ENCODE measurements at places on chromosomes 1 and 21. TPM values are rescaled to one million over a fixed set of nuclear protein-coding genes. Genes with fewer than 3 reads are reported as not detected.
A peak's percentile ranks its signal among the peaks of the same experiment; 100 is the strongest.

Gene SPATA17
- 1.1 TPM for total RNA-seq

Gene OR2L8
- not detected for total RNA-seq

Gene CD1D
- not detected for total RNA-seq

Gene RIPK4
- 25.4 TPM for total RNA-seq

Gene KRTAP19-1
- total RNA-seq: not detected

Gene LCE1B
- not detected for total RNA-seq

Gene ARMH1
- not detected for total RNA-seq

Gene RC3H1
- 29.2 TPM for total RNA-seq

Gene DMBX1
- not detected for total RNA-seq

Gene B4GALT2
- 28.6 TPM for total RNA-seq

Gene FAM72C
- total RNA-seq: 0.46 TPM

Gene CFHR4
- not detected for total RNA-seq

Gene UBE4B
- total RNA-seq: 40.3 TPM

GRCh38 chr21:31991356-31992331 lies 118.8 kb downstream of the HUNK start:
- DNase-seq: no peak

DNA sequence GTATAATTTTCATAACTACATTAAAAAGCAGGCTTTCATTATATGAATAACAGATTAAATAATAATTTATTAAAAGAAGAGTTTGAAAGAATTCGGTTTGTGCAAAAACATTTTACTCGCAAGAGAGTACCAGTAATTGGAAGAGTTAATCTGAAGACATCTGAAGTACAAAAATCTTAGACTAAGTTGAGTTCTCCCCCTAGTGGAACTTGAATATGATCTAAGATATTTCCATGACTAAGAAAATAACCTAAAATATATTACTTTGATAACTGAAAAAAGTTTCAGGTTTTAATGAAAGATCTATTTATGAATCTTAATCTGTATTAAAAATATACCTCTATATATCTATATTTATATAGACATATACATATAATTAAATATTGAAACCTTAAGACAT lies 112.5 kb upstream of the GFI1 start:
- no peak for DNase-seq

DNA sequence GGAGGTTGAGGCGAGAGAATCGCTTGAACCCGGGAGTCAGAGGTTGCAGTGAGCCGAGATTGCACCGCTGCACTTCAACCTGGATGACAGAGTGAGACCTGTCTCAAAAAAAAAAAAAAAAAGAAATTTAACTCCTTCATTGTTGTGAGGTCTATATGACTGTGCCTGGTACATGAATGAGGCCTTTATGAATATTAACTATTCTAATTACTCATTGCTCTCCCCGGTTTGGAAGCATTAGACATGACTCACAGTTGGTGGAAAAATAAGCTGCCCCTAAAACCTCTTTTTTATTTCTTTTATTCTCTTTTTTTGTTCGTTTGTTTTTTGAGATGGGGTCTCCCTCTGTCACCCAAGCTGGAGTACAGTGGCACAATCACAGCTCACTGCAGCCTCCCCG lies 3.3 kb downstream of the NPPB start:
- no peak for DNase-seq

DNA sequence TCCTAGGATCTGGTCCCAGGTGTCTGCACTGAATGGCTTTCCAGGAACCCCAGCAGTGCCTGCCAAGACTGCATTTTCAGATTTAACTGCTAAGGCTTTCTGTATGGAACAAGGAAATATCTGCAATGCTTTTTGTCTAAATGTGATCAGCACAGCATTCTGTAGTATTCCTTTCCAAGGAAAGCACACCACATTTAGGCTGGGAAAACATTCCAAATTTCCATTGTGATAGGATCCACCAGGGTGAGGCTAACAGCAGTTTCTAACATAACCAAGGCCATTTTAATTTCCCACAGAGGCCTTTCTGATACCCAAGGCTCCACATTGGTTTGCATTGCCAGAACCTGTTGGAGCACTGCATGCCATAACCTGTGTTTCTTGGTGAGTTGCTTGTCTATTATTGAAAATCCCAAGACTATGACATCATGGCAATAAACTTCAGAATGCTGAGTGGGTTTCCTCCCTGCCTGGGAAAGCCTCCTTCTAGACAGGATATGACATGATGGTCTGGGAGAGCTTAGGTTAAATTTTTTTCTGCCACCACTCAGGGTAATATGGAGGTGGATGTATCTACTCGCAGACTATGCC lies 23.3 kb upstream of the PTGFRN start:
- no peak for DNase-seq

GRCh38 chr1:246032031-246032551 lies 475.0 kb downstream of the SMYD3 start:
- DNase-seq: no peak

GRCh38 chr1:240616018-240616417 lies 4.1 kb upstream of the GREM2 start:
- no peak for DNase-seq

- DNase-seq: no peak
Observed at GRCh38 chr1:176717066-176717750, 254.2 kb downstream of the PAPPA2 start.

DNA sequence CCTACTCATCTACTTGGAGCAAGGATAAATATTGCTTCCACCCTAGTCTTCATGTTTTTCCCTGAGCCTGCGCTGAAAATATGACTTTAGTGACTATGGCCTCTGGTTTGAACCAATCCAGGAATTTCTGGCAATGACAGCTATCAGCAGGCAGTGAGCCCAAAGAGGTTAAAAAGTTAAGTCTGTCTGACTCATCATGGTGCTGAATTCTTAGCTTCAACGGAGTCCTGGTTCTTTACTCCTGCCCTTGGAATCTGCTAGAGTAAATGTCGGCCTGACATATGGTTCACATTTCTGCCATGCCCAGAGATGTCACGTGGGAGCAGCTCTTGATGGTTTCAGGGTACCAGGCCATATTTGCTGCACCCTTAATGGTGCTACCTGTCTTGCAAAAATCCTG lies 351.6 kb upstream of the PLXNA2 start:
- DNase-seq: no peak

DNA sequence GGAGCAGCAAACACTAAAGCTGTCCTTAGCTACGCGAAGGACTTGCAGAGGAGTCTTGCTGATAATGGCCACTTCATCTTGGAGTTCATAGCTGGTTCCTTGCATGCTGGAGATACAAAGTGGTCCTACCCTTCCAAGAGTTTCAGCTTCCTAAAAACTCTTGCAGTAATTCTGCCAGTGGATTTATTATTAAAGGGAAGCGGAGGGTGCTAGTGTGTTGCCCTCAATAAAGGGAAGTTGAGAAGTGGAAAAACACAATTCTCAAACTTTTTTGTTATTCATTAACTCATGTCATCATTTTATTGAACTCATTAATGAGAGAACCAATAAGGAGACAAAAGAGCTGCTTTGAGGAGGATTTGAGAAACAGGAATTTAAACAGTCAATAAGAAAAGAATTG lies 6.5 kb upstream of the HAPLN2 start:
- no peak for DNase-seq

- no peak for DNase-seq
Observed at GRCh38 chr21:21682172-21682571, 684.0 kb downstream of the NCAM2 start.

DNA sequence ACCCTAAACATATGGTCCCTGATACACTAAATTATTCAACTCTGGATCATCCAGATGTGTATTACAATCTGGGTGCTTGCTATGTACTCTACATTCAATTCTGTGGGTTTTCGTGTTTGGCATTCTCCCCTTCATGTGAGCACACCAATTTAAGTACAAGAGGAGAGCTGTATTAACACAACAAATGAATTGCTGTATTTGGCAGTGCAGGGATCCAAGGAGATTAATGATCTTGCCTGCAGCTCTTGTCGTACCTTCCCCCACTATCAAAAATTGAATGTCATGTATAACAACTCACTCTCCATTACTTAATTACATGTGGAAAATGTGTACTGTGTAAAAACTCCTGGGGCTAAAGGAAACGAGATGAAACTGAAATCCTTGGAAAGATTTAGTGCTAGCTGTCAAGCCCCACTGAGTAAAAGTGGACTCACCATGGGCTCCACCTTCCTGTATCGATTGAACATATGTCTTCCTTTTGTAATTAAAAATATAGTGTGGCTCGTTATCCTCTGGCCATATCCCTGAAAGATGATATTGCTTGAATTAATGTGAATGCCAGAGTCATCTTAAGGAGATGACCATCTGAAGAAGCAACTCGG lies 172.2 kb upstream of the L1TD1 start:
- no peak for DNase-seq

GRCh38 chr1:47818682-47819573 lies 178.3 kb downstream of the TRABD2B start:
- no peak for DNase-seq

DNA sequence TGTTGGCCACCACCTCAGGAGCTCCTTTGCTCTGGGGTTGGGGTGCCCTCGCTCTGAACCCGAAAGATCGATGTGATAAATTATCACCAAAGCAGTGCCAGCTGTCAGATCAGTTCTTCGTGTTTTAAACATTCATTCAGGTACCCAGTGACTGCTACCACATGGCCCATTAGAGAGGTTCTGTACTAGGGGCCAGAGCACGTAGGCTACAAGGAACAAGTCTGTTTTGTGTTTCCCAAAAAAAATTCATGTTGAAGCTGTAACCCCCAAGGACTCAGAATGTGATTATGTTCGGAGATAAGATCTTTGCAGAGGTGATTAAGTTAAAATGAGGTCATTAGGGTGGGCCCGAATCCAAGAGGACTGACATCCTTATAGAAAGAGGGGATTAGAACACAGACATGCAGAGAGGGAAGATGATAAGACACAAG lies 526.9 kb downstream of the NPHP4 start:
- no peak for DNase-seq

DNA sequence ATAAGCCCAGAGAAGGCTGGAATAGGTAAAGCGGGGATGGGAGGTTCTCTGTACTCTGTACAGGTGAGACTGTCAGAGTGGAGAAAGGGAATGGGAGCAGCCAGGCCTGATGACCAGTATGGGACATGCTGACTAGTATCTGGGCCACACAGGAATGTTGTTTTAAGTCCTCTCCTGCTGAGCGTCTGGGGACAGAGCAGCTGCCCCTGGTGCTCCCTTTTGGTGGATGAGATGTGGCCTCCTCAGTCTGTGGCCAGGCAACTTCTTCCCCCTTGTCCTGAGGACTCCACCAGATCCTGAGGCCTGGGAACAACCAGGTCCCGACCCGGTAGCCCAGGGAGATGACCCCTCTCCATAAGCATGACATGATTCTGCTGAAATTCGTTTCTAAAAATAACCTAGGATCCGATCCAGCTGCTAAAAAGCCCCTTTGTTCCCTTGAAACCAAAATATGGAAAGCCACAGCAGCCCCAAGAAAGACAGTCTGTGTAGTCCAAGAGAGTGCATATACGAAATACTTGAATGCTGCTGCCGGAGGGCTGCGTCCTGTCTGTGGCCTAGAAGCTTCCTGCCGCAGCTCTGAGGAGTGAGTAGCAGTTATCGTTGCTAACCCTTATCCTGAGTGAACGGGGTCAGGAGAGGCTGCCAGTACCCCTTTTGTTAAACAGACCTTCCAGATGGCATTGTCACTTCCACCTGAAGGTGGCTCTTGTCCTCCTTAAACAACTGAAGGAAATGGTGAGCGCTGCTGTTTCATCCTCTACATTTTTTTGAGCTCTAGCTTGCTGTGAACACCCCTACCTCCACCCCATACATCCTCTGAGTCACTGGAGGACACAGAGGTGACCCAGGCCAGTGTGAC lies 47.1 kb downstream of the ATP2B4 start:
- DNase-seq: peak; percentile 61

GRCh38 chr1:25065795-25066238 lies 135.7 kb upstream of the RUNX3 start:
- DNase-seq: no peak

DNA sequence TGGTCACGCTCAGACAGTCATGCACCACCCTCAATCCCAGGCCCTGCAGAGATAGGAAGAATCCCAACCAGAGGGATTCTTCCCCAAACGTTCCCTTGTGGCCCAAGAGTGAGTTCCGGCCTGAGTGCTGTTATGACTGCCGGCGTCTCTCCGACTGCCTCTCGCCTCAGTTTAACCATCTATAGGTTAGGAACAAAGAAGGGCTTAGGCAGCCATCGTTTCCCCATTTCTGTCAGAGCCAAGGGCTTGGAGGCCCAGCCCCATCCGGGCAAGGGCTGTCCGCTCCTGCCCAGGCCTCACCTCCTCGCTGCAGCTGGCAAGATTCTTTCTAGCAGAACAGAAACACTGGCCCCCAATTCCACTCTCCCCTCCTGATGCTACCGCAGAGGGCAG lies 58.7 kb downstream of the STUM start:
- DNase-seq: no peak

GRCh38 chr1:94530373-94530878 lies 11.1 kb downstream of the F3 start:
- no peak for DNase-seq

DNA sequence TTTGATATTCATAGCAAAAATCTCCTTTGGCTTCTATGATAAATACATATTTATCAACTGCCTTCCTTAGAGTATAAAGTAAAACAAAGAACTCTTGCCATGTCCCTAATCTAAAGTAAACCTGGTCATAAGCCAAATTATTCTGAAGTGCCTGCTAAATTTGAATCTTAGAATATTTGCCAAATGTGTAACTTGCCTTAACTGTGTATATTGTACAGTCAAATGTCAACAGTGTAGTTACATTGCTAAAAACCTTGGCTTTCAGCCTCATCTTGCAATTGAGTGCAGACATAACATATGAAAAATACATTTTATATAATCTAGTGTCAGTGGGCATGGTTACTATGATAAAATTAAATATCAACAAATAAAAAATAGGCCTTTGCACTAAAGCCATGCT lies 583.4 kb upstream of the ADAMTS5 start:
- no peak for DNase-seq

DNA sequence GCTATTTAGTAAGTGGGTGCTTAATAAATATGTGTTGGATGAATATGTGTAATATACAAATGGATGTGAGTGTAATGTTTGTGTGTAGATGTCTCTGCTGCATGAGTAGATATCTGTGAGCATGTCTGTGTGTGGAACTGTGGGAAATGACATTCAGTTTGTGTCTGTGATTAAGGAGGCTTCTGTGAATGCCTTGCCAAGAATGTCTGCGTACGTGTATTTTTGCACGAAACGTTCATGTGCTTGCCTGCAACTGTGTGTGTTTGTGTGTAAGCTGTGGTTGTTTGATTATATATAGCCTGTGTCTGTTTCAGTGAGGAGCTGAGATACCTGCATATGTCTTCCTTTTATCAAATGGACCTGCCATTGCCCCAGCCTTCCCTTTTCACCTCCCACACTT lies 13.8 kb downstream of the DMBX1 start:
- no peak for DNase-seq

DNA sequence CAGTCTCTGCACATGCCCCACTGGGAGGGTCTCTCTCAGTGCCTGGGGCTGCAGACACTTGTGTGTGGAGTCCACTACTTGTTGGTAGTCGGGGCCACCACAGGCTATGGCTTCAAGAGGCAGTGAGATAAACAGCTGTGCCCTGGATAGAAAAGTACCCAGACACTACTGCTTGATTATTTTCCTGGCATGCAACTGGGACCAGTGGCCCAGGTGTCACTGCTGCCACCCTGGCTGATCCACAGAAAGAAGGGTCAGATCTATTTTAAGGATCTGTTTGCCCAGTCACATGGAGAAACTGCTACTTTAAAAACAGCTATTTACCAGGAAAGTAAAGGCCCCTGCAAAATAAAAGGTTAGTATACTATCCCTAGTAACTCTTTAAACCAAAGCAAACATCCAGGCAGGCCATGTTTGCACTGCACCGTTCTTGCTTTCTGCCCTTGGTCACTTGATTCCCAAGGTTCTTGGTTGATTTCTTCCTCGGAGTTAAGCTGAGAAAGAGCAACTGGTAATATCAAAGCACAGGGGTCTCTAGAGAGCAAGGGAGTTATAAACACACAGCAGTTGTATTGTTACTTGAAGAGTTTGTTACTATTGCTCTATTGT lies 99.9 kb downstream of the GLUL start:
- no peak for DNase-seq

- no peak for DNase-seq
Observed at GRCh38 chr1:116374353-116375147, 1.5 kb downstream of the ATP1A1 start.

Measured in Caco-2 (cell line).